Omental fat pad (tissue), 4 donors: ENCODE measurements at places on chromosomes 3 and 15. TPM values are rescaled to one million over a fixed set of nuclear protein-coding genes. Genes with fewer than 3 reads are reported as not detected.

Gene SHF
- total RNA-seq: 4.3 TPM

Gene RPUSD3
- 37.5 TPM for total RNA-seq

Gene TSC22D2
- total RNA-seq: 66.2 TPM

Gene CNTN6
- total RNA-seq: not detected

Gene SLC15A2
- total RNA-seq: 2.2 TPM

Gene PRR20G
- total RNA-seq: not detected

Gene MAGI1
- 30.3 TPM for total RNA-seq

Gene GOLGA6A
- not detected for total RNA-seq

Gene TF
- total RNA-seq: 17.0 TPM

Gene ZNF860
- 0.12 TPM for total RNA-seq

Gene COL6A5
- not detected for total RNA-seq

Gene HHATL
- total RNA-seq: not detected

Gene HTR3E
- not detected for total RNA-seq

Gene GCNT3
- total RNA-seq: not detected

Gene GASK1A
- 39.9 TPM for total RNA-seq

Gene CCDC39
- total RNA-seq: 1.2 TPM

Gene DPPA2
- total RNA-seq: not detected

Gene BDH1
- 12.0 TPM for total RNA-seq

Gene AADAC
- total RNA-seq: 1.3 TPM

Gene IL17RD
- 6.8 TPM for total RNA-seq

Gene SLCO2A1
- 43.7 TPM for total RNA-seq

Gene ASB7
- 13.6 TPM for total RNA-seq

Gene DZIP1L
- total RNA-seq: 14.6 TPM

Gene INO80
- total RNA-seq: 28.1 TPM

Gene MEX3B
- total RNA-seq: 0.48 TPM

Gene CYP8B1
- not detected for total RNA-seq

Gene ITIH1
- total RNA-seq: not detected

Gene GHRL
- total RNA-seq: not detected

Gene C3orf49
- total RNA-seq: not detected

Gene PGBD4
- total RNA-seq: 0.84 TPM

Gene CTSH
- 110 TPM for total RNA-seq

Gene SLC12A1
- total RNA-seq: not detected

Gene SYNPR
- not detected for total RNA-seq

Gene SEMA3B
- total RNA-seq: 14.2 TPM

Gene ALDH1A3
- 671 TPM for total RNA-seq

Gene STXBP5L
- total RNA-seq: not detected

Gene AGBL1
- not detected for total RNA-seq

Gene GOLGA6L10
- 1.0 TPM for total RNA-seq

Gene TRPM1
- not detected for total RNA-seq

Gene XCR1
- total RNA-seq: 0.06 TPM

Gene FBXL2
- total RNA-seq: 13.5 TPM

Gene CORO2B
- total RNA-seq: 4.7 TPM

Gene ADGRG7
- total RNA-seq: not detected

Gene NANOGP8
- total RNA-seq: 1.3 TPM

Gene CGNL1
- 7.0 TPM for total RNA-seq

Gene LXN
- 77.1 TPM for total RNA-seq

Gene PLSCR2
- total RNA-seq: not detected

Gene ATP10A
- total RNA-seq: 18.8 TPM

Gene RETNLB
- total RNA-seq: not detected

Gene SV2B
- 4.9 TPM for total RNA-seq

Gene BMF
- total RNA-seq: 5.8 TPM

Gene CCR3
- 0.37 TPM for total RNA-seq

Gene CHRNB4
- total RNA-seq: not detected

Gene HRG
- not detected for total RNA-seq

Gene TMEM108
- 0.96 TPM for total RNA-seq

Gene LRRC2
- 2.3 TPM for total RNA-seq

Gene SERPINI2
- not detected for total RNA-seq

Gene ZNF662
- total RNA-seq: 3.3 TPM

Gene RBPMS2
- total RNA-seq: 3.0 TPM

Gene CCR9
- total RNA-seq: not detected
